ENCODE measurements at places on chromosomes 7 and 10.
A peak's percentile ranks its signal among the peaks of the same experiment; 100 is the strongest.

GRCh38 chr7:118573085-118573484 lies 348.6 kb downstream of the ANKRD7 start:
- DNase-seq: no peak

DNA sequence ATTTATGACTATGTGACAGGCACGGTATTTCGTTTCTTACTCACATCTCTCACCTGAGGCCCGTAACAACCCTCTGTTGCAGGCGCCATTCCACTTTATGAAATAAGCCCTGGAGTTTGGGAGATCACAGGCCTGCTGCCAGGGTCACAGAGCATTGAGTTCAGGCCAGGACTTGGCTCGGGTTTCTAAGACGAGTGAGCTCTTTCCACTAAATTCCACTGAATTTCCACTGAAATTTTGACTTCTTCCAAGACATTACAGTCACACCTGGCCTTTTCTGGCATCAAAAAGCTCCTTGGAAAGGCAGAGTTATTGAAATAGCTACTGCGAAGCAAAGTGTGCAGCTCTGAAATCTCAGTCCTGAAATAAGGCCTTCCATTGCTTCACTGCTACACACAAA lies 282.8 kb upstream of the MGMT start:
- DNase-seq: no peak

- no peak for DNase-seq
Observed at GRCh38 chr7:57423768-57424167, 26.2 kb upstream of the ZNF716 start.

DNA sequence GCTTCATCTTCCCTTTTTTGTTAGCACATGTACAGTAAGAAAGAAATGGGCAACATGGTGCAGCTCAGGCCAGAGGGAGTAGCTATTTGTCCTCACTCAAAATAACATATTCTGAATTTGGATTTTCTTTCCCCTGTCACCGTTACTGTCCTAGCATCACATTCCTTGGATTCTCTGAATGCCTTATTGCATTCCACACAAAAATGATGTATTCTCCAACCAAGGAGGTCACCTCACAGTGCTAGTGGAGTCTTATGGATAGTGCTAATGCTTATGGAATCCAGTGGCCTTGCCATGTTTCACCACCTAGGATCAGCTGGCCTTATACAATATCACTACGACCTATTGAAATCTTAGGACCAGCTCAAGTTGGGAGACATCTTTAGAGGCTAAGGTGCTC lies 7.2 kb downstream of the PRSS58 start:
- DNase-seq: no peak

GRCh38 chr7:85213500-85213899 lies 26.6 kb upstream of the SEMA3D start:
- no peak for DNase-seq

GRCh38 chr10:32940321-32941301 lies 17.4 kb downstream of the ITGB1 start:
- no peak for DNase-seq

DNA sequence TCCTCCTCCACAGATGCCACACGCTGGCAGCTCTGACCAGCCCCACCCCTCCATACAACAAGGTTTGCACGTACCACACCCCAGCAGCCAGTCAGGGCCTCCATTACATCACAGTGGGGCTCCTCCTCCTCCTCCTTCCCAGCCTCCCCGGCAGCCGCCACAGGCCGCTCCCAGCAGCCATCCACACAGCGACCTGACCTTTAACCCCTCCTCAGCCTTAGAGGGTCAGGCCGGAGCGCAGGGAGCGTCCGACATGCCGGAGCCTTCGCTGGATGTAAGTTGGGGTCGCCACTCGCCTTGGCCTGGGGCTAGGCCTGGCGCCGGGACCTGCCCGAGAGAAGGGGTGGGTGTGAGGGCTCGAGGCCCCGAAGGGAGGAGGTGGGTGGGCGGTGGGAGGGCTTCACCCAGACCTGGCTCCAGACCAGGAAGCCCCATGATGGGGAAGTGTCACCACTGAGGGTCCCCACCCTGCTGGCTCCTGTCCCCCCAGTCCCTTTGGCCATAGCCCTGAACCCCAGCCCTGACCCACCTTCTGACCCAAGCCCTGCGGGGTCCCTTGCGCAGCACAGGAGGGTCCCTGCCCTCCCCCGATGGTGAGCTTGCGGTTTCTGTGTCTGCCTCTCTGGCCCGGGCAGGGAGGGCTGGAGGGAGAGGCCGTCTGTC lies 36.2 kb upstream of the PPIF start:
- no peak for DNase-seq

- no peak for DNase-seq
Observed at GRCh38 chr10:126872768-126873167, 32.5 kb upstream of the DOCK1 start.

DNA sequence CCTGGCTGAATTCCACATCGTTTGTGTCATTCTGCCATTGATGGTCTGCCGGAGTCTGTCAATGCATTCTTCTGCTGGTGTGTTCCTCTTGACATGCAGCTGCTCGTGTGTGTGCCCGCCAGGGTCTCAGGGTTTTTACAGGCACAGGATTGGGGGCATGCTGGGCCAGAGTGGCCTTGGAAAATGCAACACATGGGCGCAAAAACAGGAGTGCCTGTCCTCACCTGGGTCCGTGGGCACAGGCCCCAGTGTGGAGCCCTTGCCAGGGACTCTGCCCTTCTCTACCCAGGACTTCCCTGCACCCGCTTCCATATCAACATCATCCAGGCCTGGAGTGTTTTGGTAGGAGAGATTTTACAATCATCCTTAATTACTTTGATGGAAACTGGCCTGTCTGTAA lies 340.7 kb downstream of the KIF20B start:
- no peak for DNase-seq

DNA sequence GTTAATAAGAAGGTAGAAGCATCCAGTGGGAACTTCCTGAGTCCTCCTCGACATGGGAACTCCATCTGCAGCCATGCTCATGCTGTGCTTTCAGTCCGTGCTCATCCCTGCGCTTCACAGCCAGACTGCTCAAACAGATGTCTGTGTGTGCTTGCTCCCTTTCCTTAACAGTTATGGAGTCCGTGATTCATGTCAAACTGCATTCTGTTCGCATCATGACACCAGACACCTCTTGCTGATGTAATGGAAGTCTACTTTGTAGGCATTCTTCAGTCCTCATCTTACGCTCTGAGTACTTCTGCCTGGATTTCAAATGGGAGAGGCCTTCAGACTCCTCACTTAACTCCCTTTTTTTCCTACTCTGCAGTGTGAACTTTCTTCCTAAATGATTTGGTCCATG lies 304.9 kb downstream of the SUGCT start:
- DNase-seq: no peak

GRCh38 chr7:100875356-100875751 lies 451 bp downstream of the SRRT start:
- DNase-seq: no peak

GRCh38 chr7:24587853-24588252 lies 14.6 kb downstream of the PALS2 start:
- peak; percentile 68 for DNase-seq

Measured in activated CD8-positive, alpha-beta memory T cell treated with anti-CD3 and anti-CD28 coated beads for 24 hours (primary cell).